ENCODE measurements at places on chromosomes 16 and 17.

GRCh38 chr17:60601447-60602384 is 1.7 kb downstream of the PPM1D start:
- DNase-seq = peak; percentile 66

GRCh38 chr16:28531777-28532744 is 6.7 kb downstream of the NUPR1 start:
- DNase-seq = no peak

GRCh38 chr17:74569020-74570003 is 2.0 kb upstream of the CD300H start:
- peak; percentile 95 for DNase-seq

DNA sequence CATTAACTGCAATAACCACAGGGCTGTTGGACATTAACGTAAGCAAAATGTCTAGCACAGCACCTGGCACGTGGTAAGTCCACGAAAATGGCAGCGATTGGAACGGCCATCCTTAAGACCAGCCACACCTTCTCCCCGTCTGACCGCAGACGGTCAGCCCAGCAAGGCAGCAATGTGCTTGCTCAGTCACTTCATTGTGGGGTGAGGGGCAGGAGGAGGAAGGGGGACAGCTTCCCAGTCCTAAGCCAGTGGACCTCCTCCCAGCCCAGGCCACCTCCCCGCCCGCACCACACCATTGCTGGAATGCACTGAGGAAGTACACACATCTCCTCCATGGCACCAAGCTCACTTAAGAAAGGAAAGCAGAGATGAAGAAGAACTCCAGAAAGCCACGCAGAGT is 8.6 kb upstream of the MYLK3 start:
- DNase-seq = no peak

DNA sequence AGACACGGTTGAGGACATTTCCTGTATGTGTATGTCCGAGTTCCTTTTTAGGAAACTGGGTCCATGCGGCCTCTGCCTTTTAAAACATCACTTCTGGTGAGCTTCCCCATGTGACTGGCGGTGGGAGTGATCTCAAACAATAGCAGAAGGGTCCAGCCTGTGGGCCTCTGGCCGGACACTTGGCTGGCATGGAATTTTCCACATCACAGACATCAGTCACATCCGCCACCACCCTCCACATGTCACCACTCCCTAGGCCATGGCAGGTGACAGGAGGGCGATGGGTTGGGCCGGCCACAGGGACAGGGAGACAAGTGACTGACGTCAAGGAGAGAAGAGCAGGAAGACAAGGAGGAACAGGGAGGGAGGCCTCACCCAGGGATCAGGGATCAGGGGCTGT is 83.7 kb downstream of the DNAH17 start:
- no peak for DNase-seq

DNA sequence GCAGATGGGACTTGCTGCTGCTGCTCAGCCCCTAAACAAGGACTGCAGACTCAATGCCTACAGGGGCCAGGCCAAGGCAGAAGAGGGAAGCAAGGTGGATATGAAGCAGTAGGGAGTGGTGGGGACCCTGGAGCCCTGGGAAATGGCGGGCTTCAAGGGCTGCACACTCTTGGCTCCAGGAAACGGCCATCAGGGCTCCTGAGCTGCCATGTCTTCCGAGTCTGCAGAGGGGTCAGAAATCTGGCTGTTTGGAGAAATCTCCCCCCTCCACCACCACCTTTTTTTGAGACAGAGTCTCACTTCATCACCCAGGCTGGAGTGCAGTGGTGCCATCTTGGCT is 169.1 kb downstream of the KATNIP start:
- no peak for DNase-seq

DNA sequence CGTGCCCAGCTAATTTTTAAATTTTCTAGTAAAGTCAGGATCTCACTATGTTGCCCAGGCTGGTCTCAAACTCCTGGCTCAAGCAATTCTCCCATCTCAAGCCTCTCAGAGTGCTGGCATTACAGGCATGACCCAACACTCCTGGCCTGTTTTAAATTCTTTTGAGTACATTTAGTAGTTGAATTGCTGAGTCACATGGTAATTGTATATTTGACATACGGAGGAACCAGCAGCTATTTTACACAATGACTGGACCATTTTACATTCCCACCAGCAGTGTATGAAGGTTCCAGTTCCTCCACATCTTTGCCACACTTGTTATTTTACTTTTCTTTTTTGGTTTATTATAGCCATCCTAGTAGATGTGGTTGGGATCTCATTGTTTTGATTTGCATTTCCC is 43.6 kb downstream of the RHOT1 start:
- DNase-seq = no peak

- no peak for DNase-seq
Measured at GRCh38 chr16:64983963-64984362, 137.9 kb downstream of the CDH11 start.

- DNase-seq = no peak
Measured at GRCh38 chr17:80773243-80773991, 218.2 kb upstream of the CHMP6 start.

GRCh38 chr17:13600475-13601321 is 1.0 kb downstream of the HS3ST3A1 start:
- no peak for DNase-seq

- no peak for DNase-seq
Measured at GRCh38 chr16:72021043-72021442, 12.5 kb downstream of the DHODH start.

- no peak for DNase-seq
Measured at GRCh38 chr16:9816644-9817043, 365.6 kb downstream of the GRIN2A start.

DNA sequence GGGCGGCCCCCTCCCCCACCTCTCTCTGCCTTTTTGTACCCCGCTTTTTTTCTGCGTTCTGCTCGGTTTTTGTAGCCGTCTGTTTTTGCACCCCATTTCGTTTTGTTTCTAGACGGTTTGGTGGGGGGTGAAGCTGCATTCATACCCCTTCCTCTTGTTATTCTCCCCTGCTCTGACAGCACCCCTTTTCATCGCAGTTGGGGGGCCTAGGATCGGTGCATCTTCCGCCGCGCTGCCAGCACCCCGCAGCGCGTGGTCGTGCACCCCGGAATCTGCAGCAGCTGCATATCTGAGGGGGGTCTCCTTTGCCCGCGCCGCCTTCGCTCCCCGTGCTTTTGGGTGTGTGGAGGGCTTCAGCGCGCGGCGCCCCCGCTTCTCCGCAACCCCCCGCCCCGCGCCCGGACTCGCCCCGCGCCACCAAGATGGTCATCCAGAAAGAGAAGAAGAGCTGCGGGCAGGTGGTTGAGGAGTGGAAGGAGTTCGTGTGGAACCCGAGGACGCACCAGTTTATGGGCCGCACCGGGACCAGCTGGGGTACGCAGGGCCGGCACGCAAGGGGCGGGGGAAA is 455 bp downstream of the ATP1B2 start:
- DNase-seq = no peak

GRCh38 chr17:9004132-9004960 is 17.0 kb upstream of the NTN1 start:
- DNase-seq = no peak

GRCh38 chr17:16459271-16459670 is 32.7 kb downstream of the LRRC75A start:
- DNase-seq = no peak

- no peak for DNase-seq
Measured at GRCh38 chr16:397135-397661, at the start of gene NME4. TSS of gene NME4 (plus strand) at chr16:397199. CDS start at chr16:397223, 24 bp downstream.

DNA sequence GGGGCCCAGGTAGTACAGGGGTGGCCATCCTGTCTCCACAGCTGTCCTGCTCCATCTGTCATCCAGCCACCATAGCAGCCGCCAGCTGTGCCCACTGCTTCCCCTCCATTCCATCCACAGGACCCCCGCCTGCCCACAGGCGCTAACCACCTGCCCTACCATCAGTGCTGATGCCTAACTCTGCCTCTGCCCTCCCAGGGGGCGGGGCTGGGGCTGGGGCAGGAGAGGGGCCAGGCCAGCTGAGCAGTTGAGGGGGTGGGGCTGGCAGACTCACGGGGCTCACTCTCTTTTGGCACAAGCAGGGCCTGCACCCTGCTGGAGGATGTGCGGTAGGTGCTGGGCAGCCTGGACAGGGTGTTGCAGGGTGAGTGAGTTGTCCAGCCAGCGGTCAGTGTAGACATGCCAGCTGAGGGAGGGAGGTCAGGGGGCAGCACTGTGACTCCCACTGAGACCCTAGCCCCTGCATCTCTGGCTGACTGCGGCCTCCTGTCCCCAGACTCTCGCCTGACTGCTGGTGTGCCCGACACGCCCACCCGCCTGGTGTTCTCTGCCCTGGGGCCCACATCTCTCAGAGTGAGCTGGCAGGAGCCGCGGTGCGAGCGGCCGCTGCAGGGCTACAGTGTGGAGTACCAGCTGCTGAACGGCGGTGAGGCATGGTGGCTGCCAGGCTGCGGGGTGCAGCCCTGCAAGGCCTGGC is 9.6 kb downstream of the GALK1 start:
- no peak for DNase-seq

DNA sequence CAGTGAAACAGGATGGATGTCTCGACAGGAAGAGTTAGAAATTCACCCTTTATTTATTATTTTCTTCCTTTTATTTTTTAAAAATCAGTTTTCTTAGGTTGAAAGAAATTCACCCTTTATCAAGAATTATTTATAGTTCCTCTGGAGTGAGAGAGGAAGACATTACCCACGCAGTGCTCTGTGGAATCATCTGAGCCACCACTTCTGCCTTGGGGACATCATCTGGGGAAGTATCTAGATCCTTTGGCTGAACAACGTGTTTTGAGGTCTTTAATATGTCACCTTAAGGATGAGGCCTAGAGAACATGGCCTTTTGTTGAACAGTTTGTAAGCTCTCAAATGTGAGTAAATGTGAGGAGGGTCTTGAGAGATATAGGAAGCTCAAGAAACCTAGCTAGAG is 183.3 kb downstream of the UTP18 start:
- DNase-seq = no peak

DNA sequence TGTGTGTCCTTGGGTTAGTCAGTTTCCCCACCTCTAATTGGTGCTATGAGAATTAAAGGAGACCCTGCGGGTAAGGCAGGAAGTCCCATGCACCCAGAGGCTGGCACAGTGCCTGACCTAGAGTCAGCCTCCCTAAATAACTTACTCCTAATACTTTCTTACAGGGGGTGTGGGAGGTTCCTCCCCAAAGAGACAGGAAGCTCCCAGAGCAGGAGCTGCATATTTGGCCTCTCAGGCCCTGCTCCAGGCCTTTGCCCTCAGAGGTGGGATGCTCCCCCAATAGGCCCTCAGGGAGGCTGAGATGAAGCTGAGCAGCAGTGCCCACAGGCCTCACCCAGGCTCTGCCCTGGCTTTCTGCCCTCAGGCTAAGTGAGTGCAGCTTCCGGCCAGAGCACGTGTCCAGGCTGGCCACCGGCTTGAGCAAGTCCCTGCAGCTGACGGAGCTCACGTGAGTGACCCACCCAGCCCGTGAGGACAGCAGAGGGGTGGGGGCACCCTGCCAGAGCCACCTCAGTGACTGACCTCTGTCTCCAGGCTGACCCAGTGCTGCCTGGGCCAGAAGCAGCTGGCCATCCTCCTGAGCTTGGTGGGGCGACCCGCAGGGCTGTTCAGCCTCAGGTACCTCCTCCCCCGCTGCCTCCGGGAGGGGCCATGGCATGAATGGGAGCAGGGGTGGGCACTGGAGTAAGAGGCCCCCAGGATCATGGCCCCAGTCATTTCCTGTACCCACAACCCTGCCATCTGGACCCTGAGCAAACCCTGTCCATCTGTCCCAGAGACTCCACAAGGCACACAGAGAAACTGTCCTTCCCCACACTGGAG is 31.1 kb upstream of the CPNE2 start:
- no peak for DNase-seq

Data from SW 1271 (cell line).